Adrenal gland (tissue), 19 donors: ENCODE measurements at places on chromosomes 16 and 17. TPM values are rescaled to one million over a fixed set of nuclear protein-coding genes. Genes with fewer than 3 reads are reported as not detected.
A peak's percentile ranks its signal among the peaks of the same experiment; 100 is the strongest.

- no peak for DNase-seq
Measured at GRCh38 chr17:9221922-9222180, 200.5 kb downstream of the NTN1 start.

DNA sequence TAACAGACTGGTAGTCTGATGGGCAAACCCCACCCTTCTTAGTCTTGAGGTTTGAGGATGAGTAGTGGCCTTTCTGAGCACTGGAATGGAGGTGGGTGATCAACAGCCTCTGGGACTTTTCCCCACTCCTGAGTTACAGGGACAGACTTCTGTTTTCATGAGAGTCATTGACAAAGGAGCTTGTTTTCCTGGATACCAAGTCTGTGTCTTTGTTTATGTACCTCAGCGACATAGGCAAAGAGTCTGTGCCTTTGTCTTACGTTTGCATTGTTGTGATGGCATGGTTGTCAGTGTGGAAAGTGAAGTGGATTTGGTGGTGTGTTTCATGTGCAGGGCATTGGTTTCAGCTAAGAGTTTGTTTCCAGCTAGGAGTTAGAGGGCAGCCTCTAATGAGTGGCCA, 17.5 kb downstream of the EPN2 start:
- no peak for DNase-seq

DNA sequence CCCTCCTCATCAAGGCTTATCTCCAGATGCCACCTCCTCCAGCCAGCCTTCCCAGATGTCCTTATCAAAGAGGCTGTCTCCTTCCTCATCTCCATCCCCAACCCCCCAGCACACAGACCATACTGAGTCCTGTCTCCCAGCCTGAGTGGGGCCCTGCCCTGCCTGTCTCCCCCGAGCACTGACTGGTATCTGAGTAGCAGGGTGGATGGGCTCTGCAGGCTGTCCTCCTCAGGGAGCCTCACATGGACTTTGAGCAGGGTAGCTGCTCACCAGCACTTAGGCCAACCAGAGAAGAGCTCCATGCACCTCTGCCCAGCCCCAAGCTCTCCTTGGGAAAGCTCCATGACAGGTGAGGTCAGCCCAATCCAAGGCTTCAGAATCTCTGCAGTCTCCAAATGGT, 20.0 kb upstream of the ITGA3 start:
- DNase-seq = no peak

- no peak for DNase-seq
Measured at GRCh38 chr16:64094992-64095634, 1026.8 kb downstream of the CDH11 start.

DNA sequence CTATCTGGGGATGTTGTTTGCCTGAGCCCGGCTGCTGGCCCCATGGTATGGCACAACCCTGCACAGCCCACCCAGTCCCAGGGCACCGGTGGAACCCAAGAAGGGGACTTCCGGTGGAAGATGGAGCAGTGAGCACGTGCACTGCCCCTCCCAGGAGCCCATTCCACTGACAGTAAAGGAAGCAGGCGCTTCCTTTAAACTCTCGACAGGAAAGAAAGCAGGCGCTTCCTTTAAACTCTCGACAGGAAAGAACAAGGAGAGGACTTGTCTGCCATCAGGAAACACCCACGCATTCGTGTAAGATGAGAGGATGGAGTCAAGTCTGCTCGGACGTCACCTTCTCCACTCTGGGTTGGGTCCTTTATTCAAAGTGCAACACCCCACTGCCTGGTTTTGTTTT, 53.7 kb downstream of the IL21R start:
- DNase-seq = no peak

- DNase-seq = peak; percentile 25
Measured at GRCh38 chr16:74811911-74812310, 37.3 kb upstream of the FA2H start.

- DNase-seq = no peak
Measured at GRCh38 chr16:53433930-53434376, 318 bp upstream of the RBL2 start.

DNA sequence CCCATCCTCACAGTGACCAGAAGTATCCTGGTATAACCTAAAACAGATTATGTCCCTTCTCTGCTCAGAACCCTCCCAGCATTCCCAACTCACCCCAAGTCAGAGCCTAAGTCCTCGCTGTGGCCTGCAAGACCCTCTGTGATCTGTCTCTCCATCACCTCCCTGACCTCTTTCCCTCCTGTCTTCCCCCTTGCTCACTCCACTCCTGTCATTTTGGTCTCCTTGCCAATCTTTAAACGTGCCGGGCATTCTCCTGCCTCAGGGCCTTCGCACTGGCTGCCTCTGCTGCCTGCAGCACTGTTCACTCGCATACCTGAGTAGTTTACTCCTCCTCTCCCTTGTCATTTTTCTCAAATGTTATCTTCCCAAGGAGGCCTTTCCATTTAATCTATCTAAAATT, 97.7 kb downstream of the GSG1L start:
- no peak for DNase-seq

DNA sequence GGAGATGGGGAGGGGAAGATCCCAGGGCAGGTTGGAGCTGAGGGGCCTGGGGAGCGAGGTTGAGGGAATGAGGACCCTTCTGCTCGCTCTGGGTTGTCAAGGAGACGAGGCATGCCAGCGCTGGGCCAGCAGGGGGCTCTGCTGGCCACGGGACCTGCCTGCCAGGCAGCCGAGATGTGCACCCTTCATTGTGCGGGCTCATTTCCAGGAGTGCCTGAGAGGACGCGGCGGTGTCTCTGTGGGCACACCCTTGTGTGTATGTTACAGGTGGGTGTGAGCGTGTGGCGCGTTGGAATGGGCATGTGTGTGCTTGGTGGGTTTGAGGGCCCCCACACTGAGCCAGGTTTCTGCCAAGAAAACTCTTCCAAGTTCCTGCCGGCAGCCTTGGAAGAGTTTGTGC, 15.9 kb downstream of the ARHGAP23 start:
- DNase-seq = peak; percentile 86

DNA sequence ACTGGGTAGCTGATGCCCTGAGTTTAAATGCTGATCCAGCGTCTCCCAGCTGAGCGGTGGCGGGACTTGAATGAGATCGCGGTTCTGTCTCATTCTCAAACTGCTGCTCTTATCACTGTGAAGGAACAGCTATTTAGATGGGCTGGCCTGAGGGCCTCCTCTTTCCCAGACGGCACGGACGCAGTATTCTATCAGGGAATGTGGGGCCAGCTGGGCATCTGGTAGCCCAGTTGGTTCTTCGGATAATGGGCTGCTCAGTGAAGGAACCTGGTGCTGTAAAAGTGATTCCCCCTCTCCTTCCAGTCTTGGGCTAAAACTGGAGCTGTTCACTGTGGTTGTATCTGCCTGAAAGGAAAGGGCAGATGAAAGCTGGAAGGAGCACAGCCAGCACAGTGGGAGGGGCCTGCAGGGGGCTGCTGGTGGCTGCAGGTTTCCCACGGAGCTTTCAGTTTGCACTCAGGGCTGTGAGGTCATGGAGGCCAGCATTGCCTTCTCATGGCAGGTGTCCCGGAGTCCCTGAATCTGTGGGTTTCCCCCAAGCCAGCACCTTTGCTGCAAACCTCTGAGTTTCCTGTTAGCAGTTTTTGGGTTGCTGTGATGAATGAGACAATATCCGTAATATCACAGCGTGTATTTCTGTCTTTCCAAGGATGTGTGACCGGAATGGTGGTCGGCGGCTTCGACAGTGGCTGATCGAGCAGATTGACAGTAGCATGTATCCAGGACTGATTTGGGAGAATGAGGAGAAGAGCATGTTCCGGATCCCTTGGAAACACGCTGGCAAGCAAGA, 3.6 kb downstream of the IRF8 start:
- no peak for DNase-seq

- DNase-seq = no peak
Measured at GRCh38 chr16:57196286-57196685, 10.2 kb downstream of the RSPRY1 start.

DNA sequence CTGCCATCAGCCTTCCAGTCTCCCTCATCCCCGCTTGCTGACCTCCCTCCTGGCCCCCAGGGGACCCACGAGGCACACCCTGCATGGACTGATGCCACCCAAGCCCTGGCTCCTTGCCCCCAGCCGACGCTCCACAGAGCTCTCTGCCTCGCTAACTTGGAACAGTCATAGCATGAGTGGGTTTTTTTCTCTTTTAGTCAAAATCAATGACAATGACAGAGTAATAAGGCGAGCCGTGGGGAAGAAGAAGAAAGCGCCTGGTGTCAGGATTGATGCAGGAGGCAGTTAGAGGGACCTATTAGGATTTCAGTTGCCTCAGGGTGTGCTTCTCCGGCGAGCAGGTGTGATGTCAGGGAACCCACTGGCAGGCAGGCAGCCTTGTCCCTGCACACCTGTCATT, 176.3 kb upstream of the TNRC6C start:
- no peak for DNase-seq

DNA sequence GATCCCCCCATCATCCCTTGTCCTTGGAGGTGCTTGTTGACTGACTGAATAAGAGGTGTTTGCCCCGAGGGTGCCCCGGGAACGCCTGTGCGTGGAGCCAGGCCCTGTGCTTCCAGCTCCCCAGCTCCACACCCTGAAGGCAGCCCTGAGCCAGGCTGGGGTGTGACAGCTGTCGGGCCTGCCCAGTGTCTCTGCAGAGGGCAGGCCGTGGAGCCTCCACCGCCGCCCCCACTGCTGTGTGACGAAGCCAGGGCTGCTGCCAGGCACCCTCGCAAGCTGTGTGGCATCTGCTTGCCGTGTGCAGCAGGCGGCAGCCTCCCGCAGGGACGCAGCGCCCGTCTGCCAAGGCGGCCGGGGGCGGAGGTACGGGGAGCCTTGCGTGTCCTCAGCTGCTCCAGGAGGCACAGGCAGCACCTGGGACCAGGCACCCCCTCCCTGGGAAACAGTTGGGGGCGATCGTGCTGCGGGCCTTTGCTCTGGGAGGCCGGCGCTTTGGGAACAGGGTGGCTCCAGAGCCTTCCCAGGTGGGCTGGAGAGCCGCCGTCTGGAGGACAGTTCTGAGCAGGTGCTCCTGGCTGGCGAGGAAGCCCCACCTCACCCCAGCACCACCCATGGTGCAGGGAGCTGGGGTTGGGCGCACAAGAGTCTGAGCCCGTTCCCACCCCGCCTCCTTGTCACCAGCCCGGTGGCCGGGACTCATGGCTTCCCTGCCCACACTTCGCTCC, 26.6 kb downstream of the GSE1 start:
- peak; percentile 90 for DNase-seq

GRCh38 chr16:49281843-49282642, 405 bp upstream of the CBLN1 start:
- DNase-seq = peak; percentile 84

Gene METRN
- 94.6 TPM for total RNA-seq

Gene CCT6B
- 3.4 TPM for total RNA-seq

Gene TAC4
- total RNA-seq = not detected

Gene FBRS
- 20.4 TPM for total RNA-seq

Gene SAMD14
- total RNA-seq = 3.7 TPM

Gene IGF2BP1
- total RNA-seq = 15.5 TPM
